Urothelium cell line (cell line): ENCODE measurements at places on chromosomes 6 and 20.

DNA sequence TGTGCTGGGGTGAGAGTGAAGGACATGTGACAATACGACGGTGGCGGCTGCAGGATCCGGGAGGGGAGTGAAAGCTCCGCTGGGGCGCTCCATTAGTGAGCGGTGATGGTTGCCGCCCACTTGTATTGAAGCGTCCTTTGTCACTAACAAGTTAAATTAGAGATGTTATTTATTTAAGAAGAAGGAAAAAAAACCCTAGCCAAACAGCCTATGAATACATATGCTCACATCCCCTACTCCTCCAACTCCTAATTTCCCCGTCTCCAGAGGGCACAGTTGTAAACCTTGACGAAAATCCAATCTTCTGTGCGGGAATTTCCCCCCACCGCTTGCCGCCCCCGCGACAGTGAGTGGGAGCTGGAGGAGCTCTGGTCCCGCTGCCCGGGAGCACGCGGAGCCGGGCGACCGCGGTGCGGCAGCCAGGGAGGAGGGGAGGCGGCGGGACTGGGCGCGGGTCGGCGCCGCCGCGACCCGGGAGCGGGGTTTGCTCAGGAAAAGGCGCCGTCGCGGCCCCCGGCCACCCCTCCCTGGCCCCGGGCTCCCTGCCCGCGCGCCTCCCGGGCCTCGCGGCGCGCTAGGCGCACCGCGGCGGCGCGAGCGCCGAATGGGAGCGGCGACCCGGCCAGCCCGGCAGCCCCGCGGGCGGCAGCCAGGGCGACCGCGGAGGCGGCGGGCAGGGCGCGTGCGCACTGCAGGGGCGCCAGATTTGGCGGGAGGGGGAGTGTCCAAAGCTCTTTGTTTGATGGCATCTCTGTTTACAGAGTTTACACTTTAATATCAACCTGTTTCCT, at the start of gene MYB:
MYB (plus strand) TSS at position 767 of the 791 bp plus-strand sequence. CDS start 206 bp downstream, outside the sequence.
- peak; percentile 91 for DNase-seq

GRCh38 chr6:44740566-44741120, 353.1 kb downstream of the CDC5L start:
- DNase-seq = no peak

GRCh38 chr6:83464381-83465140, 33.7 kb upstream of the ME1 start:
- DNase-seq = no peak

DNA sequence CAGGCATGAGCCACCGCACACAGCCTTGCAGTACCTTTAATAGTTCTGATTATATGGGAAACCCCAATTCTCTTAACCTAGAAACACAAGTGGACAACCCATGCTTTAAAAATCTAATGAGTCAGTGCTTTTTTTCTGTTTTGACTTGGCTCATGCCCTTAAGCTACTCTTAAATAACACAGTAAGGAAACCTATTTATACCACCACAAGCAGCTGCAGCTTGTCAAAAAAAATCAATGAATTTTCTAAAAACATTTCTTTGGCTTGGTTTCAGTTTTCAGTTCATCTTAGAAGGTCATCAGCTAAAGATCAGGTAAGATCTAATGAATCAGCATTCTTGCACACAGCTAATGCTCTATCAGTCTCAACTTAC, 124.1 kb upstream of the DST start:
- no peak for DNase-seq

DNA sequence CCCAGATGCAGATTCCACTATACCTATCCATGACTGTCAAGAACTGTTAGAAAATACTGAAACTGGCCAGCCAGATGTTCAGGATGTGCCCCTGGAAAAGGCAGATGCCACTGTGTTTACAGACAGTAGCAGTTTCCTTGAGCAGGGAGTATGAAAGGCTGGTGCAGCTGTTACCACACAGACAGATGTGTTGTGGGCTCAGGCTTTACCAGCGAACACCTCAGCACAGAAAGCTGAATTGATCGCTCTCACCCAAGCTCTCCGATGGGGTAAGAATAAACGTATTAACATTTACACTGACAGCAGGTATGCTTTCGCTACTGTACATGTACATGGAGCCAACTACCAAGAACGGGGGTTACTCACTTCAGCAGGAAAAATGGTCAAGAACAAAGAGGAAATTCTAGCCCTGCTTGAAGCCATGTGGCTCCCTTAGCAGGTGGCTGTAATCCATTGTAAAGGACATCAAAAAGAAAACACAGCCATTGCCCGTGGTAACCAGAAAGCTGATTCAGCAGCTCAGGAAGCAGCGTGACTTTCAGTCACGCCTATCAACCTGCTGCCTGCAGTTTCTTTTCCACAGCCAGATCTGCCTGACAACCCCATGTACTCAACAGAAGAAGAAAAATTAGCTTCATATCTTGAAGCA, 459.7 kb upstream of the HTR1E start:
- DNase-seq = no peak

DNA sequence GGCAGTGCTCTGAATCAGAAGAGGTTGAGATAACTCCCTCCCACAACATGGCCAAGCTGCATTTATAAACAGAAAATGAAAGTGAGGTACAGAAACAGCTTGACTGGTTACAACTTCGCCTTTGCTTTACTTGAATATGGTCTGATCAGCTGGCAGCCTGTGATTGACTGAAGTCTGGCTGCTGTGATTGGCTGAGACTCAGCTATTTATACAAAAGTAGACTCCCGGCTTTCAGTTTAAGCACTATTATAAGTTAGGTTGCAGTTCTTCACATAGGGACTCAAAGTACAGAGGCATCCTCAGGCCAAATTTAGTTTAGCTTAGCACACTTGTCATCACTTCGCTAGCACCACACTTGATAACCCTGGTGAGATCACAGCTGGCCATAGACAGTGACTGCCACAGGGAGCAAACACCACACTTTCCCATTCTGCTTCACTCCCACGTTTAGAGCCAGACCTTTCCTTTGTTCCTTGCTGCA, 362.6 kb downstream of the EPM2A start:
- no peak for DNase-seq

- no peak for DNase-seq
These were observed 41.0 kb upstream of the NFATC2 start for GRCh38 chr20:51583499-51583898.

GRCh38 chr6:45495429-45496084, 117.8 kb upstream of the SUPT3H start:
- DNase-seq = no peak

GRCh38 chr6:123659960-123660748, 23.4 kb upstream of the TRDN start:
- no peak for DNase-seq

DNA sequence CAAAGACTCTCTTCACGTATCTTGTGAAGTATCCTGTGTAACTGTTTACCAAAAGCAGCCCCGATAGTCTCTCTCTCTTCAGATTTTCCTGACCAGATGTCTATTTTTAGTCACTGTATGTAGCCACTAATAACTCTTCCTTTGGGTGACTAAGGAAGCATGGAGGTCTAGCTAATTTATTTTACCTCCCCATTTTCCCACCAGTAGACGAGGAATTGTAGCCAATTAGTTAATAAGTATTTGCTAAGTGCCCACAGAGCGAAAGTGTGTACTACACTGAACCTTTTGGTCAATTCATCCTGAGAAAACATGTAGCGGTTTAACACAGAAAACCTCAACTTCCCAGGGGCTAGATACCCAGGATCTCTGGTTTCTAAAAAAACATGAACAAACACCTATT, 180.6 kb downstream of the TBX18 start:
- no peak for DNase-seq

DNA sequence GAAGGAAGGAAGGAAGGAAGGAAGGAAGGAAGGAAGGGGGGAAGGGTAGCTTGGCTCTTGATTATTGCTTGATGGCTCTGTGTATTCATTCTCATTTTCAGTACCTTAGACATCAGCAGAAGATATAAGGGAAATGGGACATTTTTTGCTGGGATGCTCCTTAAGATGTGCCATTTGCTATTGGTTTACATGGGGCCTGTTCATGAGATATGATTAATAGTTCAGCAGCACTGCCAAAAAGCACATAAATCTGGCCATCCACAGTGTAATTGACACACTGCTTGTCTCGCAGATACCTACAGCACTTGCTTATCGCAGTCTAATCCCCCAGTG, 137.5 kb upstream of the JARID2 start:
- no peak for DNase-seq

DNA sequence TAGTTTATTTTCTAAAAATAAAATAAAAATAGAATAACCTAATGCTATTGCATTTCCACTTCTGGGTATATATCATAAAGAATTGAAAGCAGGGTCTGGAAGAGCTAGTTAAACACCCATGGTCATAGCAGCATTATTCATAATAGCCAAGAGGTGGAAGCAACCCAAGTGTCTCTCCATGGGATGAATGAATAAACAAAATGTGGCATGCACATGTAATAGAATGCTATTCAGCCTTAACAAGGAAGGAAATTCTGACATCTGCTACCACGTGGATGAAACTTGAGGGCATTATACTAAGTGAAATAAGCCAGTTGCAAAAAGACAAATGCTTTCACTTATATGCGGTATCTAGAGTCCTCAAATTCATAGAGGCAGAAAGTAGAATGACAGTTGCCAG, 130.8 kb downstream of the TIAM2 start:
- no peak for DNase-seq

GRCh38 chr6:79494841-79495240, 42.4 kb downstream of the LCA5 start:
- DNase-seq = no peak

- no peak for DNase-seq
These were observed 63.3 kb downstream of the SASH1 start for GRCh38 chr6:148405894-148406293.

GRCh38 chr6:144460327-144461095, 175.4 kb downstream of the UTRN start:
- no peak for DNase-seq

GRCh38 chr6:161676586-161676985, 402.7 kb upstream of the AGPAT4 start:
- DNase-seq = no peak

GRCh38 chr6:77455271-77455670, 8.0 kb downstream of the HTR1B start:
- no peak for DNase-seq

- no peak for DNase-seq
These were observed 92.9 kb downstream of the ANKS1A start for GRCh38 chr6:34981951-34982350.

DNA sequence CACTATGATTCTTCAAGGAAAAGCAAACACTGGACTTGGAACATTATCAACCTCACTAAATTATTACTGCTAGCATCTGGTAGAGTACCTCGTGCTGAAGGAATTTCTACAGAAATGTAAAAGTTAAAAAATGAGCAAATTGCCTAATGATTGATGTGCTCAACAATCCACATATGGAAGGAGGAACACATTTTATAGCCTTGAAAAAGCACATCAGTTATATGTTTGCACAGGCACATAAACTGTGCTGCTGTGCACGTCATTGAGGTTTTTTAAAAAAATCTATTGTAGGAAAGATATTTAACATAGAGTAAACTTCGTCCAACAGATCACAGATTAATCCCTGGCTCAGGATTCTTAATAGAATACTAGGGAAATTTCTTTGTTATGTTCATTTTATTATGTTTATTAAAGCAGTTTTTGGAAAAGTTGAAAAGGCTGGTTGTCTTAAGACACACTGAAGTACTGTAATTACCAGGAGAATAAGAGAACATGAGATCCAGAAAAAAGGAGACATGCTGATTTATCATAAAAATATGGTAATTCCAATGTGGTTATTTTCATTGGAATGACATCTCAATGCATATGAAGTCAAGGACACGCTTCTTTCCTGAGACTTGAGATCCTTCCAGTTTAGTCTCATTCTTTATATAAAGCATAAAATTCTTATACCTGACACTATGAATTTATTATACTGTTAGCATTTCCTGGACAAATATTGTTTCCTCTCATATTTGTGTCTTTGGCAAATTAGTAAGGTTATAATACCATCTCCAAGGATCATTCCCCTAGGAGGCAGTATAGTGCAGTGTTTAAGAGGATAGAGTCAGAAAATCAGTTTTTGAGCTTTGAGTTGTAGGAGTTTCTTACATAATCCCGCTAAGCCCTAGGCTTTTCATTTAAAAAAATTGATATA, 511.1 kb downstream of the TENT5A start:
- DNase-seq = peak; percentile 2

GRCh38 chr20:36462440-36463211, 78.7 kb upstream of the MYL9 start:
- DNase-seq = peak; percentile 54
